CD8-positive, alpha-beta memory T cell (primary cell): ENCODE measurements at places on chromosomes 2 and 18.

DNA sequence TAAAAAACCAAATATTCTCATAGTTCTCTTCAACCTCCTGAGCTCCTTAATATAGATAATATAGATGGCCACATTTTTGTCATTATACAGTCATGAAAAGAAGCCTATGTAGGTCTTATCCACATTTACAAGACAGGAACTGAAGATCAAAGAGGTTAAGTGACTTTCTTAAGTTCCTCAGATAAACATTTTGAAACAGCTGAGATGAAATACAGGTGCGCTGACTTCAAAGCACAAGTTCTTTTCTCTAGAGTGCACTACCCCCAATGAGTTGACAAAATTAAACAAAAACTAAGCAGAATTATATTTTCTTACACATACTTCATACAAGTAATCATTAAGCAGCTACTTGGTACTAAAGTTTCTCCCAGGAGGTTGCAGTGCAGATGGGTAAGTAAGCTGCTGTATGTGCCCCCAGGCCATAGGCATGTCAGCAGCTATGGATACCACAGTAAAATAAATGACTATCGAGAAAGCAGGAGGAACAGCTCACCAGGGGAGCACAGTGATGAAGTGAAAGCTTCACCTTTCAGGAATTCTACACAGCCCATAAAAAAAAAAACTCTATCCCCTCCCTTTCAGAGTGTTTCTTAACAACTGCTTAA lies 199.8 kb downstream of the DPP10 start:
- H3K4me1 ChIP-seq, result no peaks in the 10 kb centered on the region
- H3K27ac ChIP-seq, result no peak overlapping the region
- no peak overlapping the region for H3K4me3 ChIP-seq
- no peaks in the 10 kb centered on the region for H3K36me3 ChIP-seq
- no peak for DNase-seq
- no peaks in the 10 kb centered on the region for H3K27me3 ChIP-seq

GRCh38 chr2:113053666-113054065 lies 999 bp upstream of the IL36B start:
- DNase-seq, result no peak
- H3K36me3 ChIP-seq, result no peaks in the 10 kb centered on the region
- H3K4me3 ChIP-seq, result no peak overlapping the region
- no peaks in the 10 kb centered on the region for H3K4me1 ChIP-seq
- no peak overlapping the region for H3K27ac ChIP-seq

DNA sequence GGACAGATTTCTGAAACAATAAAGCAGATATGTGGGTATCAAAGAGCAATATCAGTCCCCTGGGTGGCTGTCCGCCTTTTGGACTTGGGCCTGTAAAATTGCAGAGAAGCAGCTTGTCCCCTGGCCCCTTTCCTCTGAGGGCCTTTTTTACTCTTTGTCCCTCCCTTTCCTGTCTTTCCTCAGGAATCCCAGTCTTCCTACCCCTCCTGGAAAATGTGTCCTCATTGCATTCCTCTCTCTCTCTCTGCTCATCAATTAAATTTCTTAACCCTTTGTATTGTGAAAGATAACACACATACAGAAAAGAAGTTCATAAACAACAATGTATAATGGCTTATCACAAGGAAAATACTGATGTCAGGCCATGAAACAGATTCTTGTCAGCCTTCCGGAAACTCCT lies 3.0 kb upstream of the GRB14 start:
- DNase-seq, result no peak
- H3K4me1 ChIP-seq, result no peaks in the 10 kb centered on the region
- no peak overlapping the region for H3K4me3 ChIP-seq
- H3K36me3 ChIP-seq, result no peaks in the 10 kb centered on the region
- no peaks in the 10 kb centered on the region for H3K27me3 ChIP-seq

- no peak overlapping the region for H3K27ac ChIP-seq
- DNase-seq, result no peak
- no peaks in the 10 kb centered on the region for H3K36me3 ChIP-seq
- no peaks in the 10 kb centered on the region for H3K27me3 ChIP-seq
- no peak overlapping the region for H3K4me3 ChIP-seq
Measured at GRCh38 chr2:150876251-150876950, 385.3 kb downstream of the RBM43 start.

- no peak overlapping the region for H3K27ac ChIP-seq
- H3K27me3 ChIP-seq, result no peaks in the 10 kb centered on the region
- DNase-seq, result no peak
- no peak overlapping the region for H3K4me3 ChIP-seq
Measured at GRCh38 chr18:78144669-78145068, 834.9 kb upstream of the SALL3 start.

DNA sequence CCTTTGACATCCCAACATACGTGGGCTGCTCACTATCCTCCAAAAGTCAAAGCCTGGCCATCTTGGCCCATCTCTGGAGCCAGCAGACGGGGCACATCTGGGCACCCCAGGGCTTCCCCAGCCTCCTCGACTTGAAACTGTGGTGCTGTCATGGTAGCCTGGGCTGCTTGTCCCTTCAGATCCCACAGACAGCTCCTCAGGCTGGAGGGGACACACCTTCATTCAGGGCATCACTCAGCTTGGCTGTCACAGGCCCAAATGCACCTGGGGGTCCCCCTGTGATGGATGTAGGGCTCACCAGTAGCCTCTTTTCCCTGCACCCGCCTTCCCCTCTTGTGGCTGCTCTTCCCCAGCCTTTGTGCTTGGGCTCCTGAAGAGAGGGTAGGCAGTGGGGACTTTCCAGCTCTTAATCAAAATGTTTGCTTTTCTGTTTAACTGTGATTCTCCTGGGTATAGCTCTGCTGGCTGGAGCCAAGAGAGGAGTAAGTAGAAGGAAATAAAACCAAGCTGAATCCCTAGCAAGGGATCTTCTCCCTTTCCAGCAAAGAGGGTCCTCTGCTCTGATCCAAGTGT lies 92.3 kb downstream of the GYPC start:
- H3K36me3 ChIP-seq, result no peaks in the 10 kb centered on the region
- H3K4me1 ChIP-seq, result no peaks in the 10 kb centered on the region
- no peak for DNase-seq
- H3K4me3 ChIP-seq, result no peak overlapping the region
- no peak overlapping the region for H3K27ac ChIP-seq
